ENCODE measurements at places on chromosomes 16 and 17.

GRCh38 chr16:69378760-69379159, 7.0 kb downstream of the TERF2 start:
- H3K4me3 ChIP-seq = no peak overlapping the region
- no peaks in the 10 kb centered on the region for H3K27me3 ChIP-seq
- peaks cover 14% of the 10 kb centered on the region for H3K4me1 ChIP-seq
- DNase-seq = no peak

DNA sequence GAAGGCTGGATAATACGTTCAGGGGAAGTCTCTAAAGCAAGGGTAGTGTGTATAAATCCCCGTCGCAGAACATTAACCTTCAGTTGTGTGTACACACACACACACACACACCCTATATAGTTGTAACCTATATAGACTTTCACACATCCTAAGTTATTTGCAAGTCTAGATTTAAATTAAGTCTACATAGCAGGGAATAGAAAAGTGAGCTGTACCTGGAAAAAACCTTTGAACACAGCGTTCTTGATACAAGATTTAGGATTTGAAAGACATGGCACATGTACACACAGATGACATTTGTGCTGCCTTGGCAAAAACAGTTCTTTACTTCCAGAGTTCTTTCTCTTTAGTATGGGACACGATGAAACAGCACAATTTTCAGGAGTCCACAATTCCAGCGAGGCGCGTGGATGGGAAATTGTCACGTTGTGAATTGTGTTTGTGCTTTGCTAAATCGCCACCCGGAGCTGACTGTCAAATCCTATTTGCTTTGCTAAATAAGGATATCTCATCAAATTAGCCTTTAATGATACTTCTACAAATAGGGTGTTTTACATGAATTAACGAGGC, 233.9 kb downstream of the MRTFB start:
- peaks cover 1% of the 10 kb centered on the region for H3K27me3 ChIP-seq
- H3K36me3 ChIP-seq = no peaks in the 10 kb centered on the region
- no peak for DNase-seq
- peaks cover 23% of the 10 kb centered on the region for H3K4me1 ChIP-seq
- H3K4me3 ChIP-seq = no peak overlapping the region

DNA sequence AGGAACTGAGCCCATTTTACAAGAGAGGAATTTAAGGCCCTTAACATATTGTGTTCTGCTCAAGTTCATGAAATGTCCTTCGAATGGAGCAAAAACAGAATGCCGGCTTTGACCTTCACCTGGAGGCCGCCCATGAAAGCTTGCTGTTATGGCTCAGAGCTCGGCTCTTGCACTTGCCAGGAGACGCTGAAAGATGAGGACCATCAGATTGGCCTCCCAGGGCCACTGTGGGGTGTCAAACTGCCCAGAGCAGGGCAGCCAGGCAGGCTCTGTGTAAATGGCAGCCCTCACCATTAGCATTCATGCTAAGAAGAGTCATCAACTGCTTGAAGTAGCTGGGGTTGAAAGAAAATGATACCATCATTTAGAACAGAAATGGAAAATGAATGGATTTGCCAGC, 39.3 kb downstream of the IL21R start:
- DNase-seq = no peak
- no peaks in the 10 kb centered on the region for H3K27me3 ChIP-seq
- H3K36me3 ChIP-seq = peaks cover 12% of the 10 kb centered on the region
- peaks cover under 1% of the 10 kb centered on the region for H3K4me1 ChIP-seq

- H3K36me3 ChIP-seq = peaks cover 2% of the 10 kb centered on the region
- no peak for DNase-seq
- no peak overlapping the region for H3K4me3 ChIP-seq
- peaks cover 21% of the 10 kb centered on the region for H3K4me1 ChIP-seq
- no peaks in the 10 kb centered on the region for H3K27me3 ChIP-seq
Measured at GRCh38 chr17:77346765-77347164, 206.0 kb downstream of the SEC14L1 start.

GRCh38 chr17:70096861-70097260, 21.8 kb downstream of the KCNJ16 start:
- no peak overlapping the region for H3K4me3 ChIP-seq
- no peak for DNase-seq

- peak overlapping the region; percentile 96 for H3K27ac ChIP-seq
- H3K4me1 ChIP-seq = peaks cover 26% of the 10 kb centered on the region
- peaks cover 7% of the 10 kb centered on the region for H3K36me3 ChIP-seq
- no peaks in the 10 kb centered on the region for H3K27me3 ChIP-seq
- DNase-seq = no peak
Measured at GRCh38 chr16:19210968-19211367, 42.9 kb downstream of the SYT17 start.

GRCh38 chr17:58328195-58329034, at the start of gene TSPOAP1:
TSS of gene TSPOAP1 (minus strand) at chr17:58328795. CDS start at chr17:58327920, 875 bp downstream.
- peak within 1 kb of the TSS; percentile 97 for H3K4me3 ChIP-seq
- H3K4me1 ChIP-seq = peaks cover 39% of the 10 kb centered on the region
- no peaks in the 10 kb centered on the region for H3K27me3 ChIP-seq
- peak; percentile 62 for DNase-seq

DNA sequence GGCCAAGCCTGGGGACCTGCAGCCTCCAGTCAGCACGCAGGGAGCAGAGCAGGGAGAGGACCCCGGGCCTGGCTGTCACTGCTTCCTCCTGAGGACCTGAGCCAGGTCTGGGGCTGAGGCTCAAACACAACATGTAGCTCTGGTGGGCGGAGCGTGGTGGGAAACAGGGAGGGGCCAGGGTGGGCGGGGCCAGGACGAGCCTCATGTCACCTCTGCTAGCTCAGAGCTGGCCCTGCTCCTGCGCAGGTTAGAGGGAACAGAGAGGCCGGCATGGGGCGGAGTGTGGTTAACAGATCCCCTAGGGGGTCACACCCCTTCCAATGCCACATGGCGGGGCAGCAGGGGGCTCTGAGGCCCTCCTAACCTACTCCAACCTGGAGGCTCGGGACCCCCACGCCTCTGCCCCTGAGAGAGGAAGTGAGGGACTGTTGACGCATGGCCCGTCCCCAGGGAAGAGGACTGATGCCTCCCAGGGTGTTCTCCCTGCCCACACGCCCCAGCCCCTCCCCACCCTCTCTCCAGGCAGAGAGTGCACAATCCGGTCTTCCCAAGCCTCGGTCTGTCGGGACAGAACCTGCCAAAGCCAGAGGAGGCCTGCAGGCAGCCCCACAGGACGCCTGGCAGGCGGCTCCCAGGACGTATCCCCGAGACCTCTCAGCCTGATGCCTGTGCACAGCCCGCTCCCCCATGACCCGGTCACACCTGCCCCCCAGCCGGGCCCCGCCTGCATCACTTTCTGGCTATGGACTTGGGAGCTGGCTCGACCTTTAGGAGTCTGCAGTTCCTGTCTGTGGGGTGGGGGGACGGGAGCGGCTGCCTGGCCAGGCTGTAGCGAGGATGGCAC, 15.2 kb downstream of the PIEZO1 start:
- H3K27me3 ChIP-seq = no peaks in the 10 kb centered on the region
- peak overlapping the region; percentile 28 for H3K27ac ChIP-seq
- H3K4me1 ChIP-seq = peaks cover 23% of the 10 kb centered on the region

- H3K27ac ChIP-seq = no peak overlapping the region
- peaks cover 12% of the 10 kb centered on the region for H3K27me3 ChIP-seq
- DNase-seq = no peak
- H3K4me1 ChIP-seq = peaks cover 4% of the 10 kb centered on the region
- no peaks in the 10 kb centered on the region for H3K36me3 ChIP-seq
- no peak overlapping the region for H3K4me3 ChIP-seq
Measured at GRCh38 chr17:35213412-35213940, 19.3 kb upstream of the SLC35G3 start.

DNA sequence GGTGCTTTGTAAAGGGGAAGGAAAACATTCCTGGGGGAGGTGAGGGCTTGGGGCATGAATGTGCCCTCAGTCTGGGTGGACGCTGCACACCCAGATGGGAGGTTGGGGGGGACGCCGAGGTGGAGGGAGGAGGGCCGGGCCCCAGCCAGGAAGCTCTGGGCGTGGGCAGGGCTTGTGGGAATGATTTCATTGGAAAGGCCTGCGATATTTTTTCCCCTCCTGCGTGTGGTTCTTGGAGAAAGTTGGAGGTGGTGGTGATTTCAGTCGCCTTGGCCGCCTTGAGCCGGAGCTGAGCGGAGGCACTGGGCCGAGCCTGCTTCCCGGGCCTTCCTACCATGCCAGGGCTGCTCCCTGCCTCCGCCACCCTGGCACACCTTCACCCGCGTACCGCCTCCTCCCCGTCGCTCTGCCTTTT, 26.4 kb upstream of the CLEC18A start:
- no peak for DNase-seq
- no peak overlapping the region for H3K27ac ChIP-seq
- no peak overlapping the region for H3K4me3 ChIP-seq
- no peaks in the 10 kb centered on the region for H3K27me3 ChIP-seq

DNA sequence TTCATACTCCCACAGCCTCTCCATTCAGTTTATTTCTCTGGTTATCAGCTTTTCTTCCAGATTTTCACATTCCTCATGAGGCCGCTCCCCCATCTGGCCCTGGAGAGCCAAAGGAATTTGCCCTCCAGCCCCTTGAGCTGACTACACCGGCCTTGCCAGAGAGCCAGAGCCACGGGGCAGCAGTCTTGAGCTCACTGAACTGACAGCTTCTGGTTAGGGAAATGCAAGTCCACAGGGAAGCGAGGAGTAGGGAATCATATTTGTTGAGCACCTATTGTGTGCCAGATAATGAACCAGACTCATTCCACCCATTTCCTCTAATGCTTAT, 102.4 kb downstream of the ABCC12 start:
- no peak overlapping the region for H3K4me3 ChIP-seq
- H3K27me3 ChIP-seq = peaks cover 13% of the 10 kb centered on the region
- H3K36me3 ChIP-seq = no peaks in the 10 kb centered on the region
- H3K27ac ChIP-seq = no peak overlapping the region
- peaks cover 5% of the 10 kb centered on the region for H3K4me1 ChIP-seq
- no peak for DNase-seq

DNA sequence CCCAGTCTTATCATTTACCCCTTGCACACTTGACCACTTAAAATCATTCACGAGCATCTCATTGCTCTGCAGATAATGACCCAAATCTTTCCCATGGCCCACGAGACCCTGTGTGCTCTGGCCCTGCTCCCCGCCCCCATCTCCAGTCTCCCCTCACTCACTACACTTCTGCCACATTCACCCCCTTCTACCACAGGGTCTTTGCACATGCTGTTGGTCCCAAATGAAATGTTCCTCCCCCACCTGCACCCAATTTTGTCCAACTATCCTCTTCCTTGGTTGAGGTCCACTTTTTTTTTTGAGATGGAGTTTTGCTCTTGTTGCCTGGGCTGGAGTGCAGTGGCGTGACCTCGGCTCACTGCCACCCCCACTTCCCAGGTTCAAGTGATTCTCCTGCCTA, 39.2 kb downstream of the CCDC42 start:
- DNase-seq = no peak
- no peak overlapping the region for H3K27ac ChIP-seq
- peaks cover 29% of the 10 kb centered on the region for H3K27me3 ChIP-seq
- H3K4me1 ChIP-seq = no peaks in the 10 kb centered on the region

DNA sequence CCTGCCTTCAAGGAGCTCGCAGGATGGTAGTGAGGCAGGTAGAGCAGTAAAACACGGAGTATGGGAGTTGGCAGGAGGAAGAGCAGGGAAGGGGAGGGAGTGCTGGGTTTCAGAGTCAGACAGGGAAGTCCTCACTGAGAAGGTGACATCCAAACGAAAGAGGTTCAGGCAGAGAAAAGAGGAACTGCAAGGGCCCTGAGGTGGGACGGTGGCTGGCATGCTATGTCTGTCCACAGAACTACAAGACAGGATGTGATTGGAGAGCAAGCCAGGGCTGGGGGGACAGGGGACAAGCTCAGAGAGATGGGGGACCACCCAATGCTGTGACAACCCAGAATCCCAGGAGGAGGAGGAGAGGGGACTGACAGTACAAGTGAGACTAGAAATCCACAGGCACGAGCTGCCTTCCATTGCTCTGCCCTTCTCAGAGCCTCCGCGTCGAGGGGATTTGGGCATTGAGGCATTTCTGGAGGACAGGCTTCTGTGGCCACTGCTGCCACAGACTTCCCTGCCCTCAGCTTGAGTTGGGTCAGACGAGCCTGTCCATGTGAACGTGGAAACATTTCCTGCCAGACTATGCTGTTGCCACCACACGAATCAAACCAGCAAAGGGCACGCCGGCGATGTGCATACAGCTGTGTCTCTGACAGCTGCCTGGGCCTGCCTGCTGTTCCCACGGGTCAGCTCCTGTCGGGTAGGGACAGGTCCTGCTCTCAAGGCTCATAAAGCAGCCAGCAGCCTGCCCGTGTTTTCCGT, 100.1 kb downstream of the RAB11FIP4 start:
- H3K4me1 ChIP-seq = peaks cover 73% of the 10 kb centered on the region
- peak; percentile 59 for DNase-seq
- no peaks in the 10 kb centered on the region for H3K27me3 ChIP-seq
- H3K4me3 ChIP-seq = peak overlapping the region; percentile 80

Data from memory B cell (primary cell).